ENCODE measurements at places on chromosomes 16 and 17. TPM values are rescaled to one million over a fixed set of nuclear protein-coding genes. Genes with fewer than 3 reads are reported as not detected.
A peak's percentile ranks its signal among the peaks of the same experiment; 100 is the strongest.

Gene IL34
- total RNA-seq, result not detected

Gene ZNF652
- 18.8 TPM for total RNA-seq

Gene WSCD1
- 0.44 TPM for total RNA-seq

Gene P2RX1
- total RNA-seq, result not detected

DNA sequence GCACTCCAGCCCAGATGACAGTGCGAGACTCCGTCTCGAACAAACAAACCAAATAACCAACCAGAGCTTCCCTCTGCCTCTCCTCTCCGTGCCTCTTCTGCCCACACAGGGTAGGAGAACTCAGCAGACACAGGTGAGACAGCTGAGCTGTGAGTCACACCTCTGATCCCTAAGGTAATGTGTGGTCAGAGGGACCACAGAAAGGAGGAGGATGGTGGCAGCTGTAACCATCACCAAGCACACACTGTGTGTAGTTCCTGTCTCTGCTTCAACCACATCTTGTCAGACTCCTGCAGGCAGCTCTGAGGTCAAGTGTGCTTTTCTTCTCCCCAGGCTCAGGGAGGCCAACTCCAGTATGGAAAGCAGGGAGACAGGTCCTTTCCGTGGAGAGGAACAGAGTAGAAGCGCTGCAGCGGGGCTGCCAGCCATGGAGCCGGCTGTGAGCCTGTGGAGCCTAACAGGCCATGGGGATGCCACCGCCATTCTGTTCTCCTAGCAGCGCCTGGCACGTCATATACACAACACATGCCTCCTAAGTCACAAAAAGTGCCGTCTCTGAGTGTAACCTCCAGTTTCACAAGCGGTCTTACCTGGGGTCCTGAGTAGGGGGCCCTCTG, 7.1 kb downstream of the NUDT16L1 start:
- DNase-seq, result no peak

DNA sequence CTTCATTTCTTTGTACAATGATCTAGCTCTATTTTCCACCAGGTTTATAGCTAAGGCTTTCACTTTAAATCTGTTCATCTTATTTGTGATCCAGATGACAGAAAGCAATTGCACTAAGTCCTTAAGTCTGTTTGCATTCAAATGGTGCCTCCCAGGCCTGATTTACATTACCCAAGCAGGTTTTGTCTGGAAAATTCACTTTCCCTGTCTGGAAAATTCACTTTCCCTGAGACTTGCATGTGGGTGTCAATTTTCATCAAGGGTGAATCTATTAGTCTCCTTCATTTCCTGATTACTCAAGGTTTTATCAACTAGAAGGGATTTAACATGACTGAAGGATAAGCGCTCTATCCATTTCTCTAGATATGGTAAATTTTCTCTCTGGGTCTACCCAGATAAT, 1480.2 kb upstream of the GOT2 start:
- DNase-seq, result no peak

- DNase-seq, result peak; percentile 8
Measured at GRCh38 chr17:40596261-40596919, 31.1 kb upstream of the CCR7 start.

- no peak for DNase-seq
Measured at GRCh38 chr17:69581061-69581961, 166.8 kb downstream of the MAP2K6 start.

DNA sequence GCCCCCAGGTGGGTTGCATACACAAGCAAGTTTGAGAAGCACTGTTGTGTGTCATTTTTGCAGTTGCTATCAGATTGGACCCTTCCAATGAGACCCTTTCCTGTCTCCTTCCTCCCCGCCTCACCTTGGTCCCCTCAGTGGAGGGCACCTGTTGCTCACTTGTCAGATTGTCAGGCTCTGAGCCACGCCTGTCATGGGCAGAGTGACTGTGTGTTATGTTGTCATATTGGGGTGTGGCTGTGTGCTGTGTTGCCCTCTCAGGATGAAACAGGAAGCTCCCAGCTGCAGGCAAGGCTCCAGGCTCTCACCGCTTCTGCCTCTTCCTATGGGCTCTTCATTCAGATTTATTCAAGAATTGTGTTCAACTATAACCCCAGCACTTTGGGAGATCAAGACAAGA, 302.9 kb downstream of the CPPED1 start:
- peak; percentile 2 for DNase-seq
